Parietal lobe (tissue), 2 donors: ENCODE measurements at places on chromosomes 7 and 10. TPM values are rescaled to one million over a fixed set of nuclear protein-coding genes. Genes with fewer than 3 reads are reported as not detected.

ACSL5 gene
- total RNA-seq: 1.3 TPM

KCND2 gene
- total RNA-seq: 60.1 TPM

RAB19 gene
- not detected for total RNA-seq

ZNF138 gene
- total RNA-seq: 102 TPM

CCNY gene
- total RNA-seq: 52.6 TPM

MTG1 gene
- 36.3 TPM for total RNA-seq

KLF14 gene
- not detected for total RNA-seq

MET gene
- 6.9 TPM for total RNA-seq

HECTD2 gene
- 85.1 TPM for total RNA-seq

LRRC18 gene
- not detected for total RNA-seq

FAM25G gene
- not detected for total RNA-seq

SEC23IP gene
- 26.3 TPM for total RNA-seq

EPHB6 gene
- 57.3 TPM for total RNA-seq

PRF1 gene
- total RNA-seq: not detected

LIPA gene
- 20.0 TPM for total RNA-seq

ZP3 gene
- 0.94 TPM for total RNA-seq

VIM gene
- 267 TPM for total RNA-seq

PSD gene
- total RNA-seq: 124 TPM

IFIT1B gene
- total RNA-seq: not detected

PODXL gene
- total RNA-seq: 23.2 TPM

CALHM3 gene
- not detected for total RNA-seq

CFAP46 gene
- total RNA-seq: 3.8 TPM

ZNF488 gene
- total RNA-seq: 2.5 TPM

CDK14 gene
- 115 TPM for total RNA-seq

TMEM178B gene
- 79.5 TPM for total RNA-seq

RARRES2 gene
- 5.0 TPM for total RNA-seq

TMEM176B gene
- not detected for total RNA-seq

H2BK1 gene
- total RNA-seq: not detected

SMO gene
- total RNA-seq: 15.0 TPM

CTTNBP2 gene
- 145 TPM for total RNA-seq

LHPP gene
- 8.1 TPM for total RNA-seq

ZSCAN25 gene
- 33.8 TPM for total RNA-seq

MRLN gene
- 1.3 TPM for total RNA-seq

OR6V1 gene
- total RNA-seq: not detected

PLXNA4 gene
- total RNA-seq: 227 TPM

PNLIPRP3 gene
- total RNA-seq: not detected

SFRP4 gene
- total RNA-seq: 1.6 TPM

SLC4A2 gene
- total RNA-seq: 10.6 TPM

NPTX2 gene
- 9.7 TPM for total RNA-seq

HOXA9 gene
- not detected for total RNA-seq
